Activated CD4-positive, alpha-beta T cell treated with anti-CD3 and anti-CD28 coated beads, Interleukin-2, amount 50 U/mL, for 24 hours (primary cell): ENCODE measurements at places on chromosomes 4 and X.

DNA sequence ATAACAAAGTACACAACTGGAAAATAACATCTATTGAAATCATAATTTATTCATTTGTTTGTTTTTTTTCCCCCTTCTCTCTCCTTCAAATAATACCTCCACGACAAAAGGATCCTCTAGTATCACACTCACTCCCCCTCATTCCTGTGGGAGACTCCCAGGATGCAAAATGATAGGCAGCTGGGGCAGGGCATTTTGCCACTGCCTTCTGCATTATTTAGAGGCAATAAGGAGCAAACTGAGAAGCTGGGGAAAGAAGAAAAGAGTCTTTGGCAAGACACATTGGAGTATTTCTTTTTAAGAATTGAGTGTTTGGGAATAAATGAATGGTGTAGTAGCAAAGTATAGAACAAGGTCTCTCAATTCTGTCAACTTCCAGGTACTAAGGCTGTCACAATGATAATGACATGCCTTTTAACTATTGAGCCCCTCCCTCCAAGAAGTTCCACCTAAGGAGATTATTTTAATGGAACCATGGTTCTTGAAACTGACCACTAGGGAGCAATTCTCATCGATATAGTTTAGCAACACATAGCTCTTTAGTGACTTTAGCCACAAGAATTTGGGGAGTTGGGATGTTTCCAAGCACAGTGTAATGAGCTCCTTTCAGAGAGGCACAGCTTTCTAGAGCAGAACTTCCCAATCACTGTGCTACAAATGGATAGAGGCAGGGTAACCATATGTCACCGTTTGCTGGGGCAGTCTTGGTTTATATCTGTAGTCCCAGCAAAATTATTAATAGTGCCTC is 303.3 kb downstream of the FRMPD4 start:
- no peak for DNase-seq

DNA sequence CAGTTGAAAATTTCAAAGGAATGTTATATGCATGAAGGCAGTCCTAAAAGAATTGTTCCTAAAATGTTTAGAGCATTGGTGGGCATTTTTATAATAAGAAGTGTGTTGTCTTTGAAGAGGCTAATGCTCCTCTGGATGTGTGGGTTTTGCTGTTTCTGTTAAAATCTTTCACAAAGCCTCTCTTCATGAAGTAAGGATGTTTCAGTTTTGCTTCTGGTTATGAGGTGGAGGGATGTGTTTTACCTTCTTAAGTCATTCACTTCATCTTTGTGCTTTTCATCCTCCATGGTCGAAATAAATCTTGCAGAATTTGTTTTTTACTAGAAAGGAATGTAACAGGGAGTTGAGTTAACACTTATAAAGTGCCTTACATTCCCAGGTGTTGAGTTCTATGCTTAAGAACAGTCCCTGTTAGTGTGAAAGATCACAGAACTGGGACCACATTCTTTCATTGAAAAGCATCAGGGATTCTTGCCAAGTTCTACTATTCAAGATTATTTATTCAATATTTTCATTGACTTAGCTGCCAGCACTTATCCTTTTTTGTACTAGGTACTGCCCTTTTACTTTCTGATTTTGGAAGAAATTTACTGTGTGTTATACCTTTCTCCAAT is 21.1 kb downstream of the FHIP1A start:
- no peak for DNase-seq

GRCh38 chr4:26884026-26884425 is 23.4 kb downstream of the STIM2 start:
- DNase-seq: no peak

- no peak for DNase-seq
Measured at GRCh38 chr4:146590801-146591200, 47.9 kb upstream of the POU4F2 start.

DNA sequence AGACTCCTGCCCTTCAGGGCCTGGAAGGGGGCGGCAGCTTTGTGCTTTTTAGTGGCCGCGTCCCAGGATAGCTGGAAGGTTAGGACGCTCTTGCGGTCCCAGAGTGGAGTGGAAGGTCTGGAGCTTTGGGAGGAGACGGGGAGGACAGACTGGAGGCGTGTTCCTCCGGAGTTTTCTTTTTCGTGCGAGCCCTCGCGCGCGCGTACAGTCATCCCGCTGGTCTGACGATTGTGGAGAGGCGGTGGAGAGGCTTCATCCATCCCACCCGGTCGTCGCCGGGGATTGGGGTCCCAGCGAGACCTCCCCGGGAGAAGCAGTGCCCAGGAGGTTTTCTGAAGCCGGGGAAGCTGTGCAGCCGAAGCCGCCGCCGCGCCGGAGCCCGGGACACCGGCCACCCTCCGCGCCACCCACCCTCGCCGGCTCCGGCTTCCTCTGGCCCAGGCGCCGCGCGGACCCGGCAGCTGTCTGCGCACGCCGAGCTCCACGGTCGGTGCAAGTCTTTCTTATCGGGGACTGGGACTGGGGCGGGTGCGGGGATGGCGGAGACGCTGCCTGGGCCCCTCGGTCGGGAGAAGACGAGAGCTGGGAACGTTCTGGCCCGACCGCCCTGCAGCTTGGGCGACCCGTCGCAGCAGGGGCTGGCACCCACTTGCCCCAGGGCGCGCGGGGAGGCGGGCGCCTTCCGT is at the start of gene EDNRA:
Gene EDNRA, plus strand, starts transcription at position 207 of the 686 bp plus-strand sequence. CDS start 4,585 bp downstream, outside the sequence.
- DNase-seq: no peak

GRCh38 chr4:123826896-123827295 is 430.3 kb downstream of the SPRY1 start:
- no peak for DNase-seq

DNA sequence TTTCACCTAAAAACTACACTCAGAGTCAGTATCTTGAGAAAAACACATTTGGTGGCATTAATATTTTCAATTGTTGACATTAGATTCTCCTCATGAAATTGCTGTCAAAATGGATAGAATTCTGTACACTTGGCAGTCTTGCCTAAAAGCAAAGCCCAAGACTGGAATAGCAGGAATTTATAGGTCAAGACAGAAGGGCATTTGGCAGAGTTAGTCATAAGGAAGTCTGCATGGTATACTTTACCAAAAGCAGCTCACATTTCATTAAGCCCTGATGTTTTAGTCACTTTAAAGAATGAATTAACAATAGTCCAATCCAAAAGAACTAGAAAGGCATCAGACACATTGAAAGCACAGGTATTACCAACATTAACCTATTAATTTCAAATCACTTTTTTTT is 7.1 kb downstream of the CCDC160 start:
- DNase-seq: no peak

DNA sequence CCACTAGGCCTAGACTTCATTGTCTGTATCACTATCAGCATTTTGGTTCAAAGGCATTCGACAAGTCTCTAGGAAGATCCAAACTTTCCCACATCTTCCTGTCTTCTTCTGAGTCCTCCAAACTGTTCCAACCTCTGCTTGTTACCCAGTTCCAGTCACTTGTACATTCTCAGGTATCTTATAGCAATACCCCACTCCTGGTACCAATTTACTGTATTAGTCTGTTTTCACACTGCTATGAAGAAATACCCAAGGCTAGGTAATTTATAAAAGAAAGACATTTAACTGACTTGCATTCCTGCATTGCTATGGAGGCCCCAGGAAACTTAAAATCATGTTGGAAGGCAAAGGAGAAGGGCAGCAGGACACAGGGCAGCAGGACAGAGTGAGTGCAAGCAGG is 293.9 kb downstream of the ARAP2 start:
- DNase-seq: no peak

DNA sequence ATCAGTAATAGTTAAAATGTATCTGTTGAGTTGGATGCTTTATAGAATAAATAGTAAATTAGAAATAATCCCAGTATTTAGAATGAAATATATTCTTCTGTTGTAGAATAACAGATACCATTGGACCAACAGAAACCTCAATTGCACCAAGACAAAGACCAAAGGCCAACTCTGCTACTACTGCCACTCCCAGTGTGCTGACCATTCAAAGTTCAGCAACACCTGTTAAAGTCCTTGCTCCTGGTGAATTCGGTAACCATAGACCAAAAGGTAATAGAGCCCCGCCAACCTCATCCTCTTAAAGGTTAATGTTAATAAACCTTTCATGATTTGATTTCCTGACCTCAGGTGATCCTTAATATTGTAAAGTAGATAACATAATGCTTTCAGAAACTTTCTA is 73.8 kb downstream of the PAQR3 start:
- no peak for DNase-seq

DNA sequence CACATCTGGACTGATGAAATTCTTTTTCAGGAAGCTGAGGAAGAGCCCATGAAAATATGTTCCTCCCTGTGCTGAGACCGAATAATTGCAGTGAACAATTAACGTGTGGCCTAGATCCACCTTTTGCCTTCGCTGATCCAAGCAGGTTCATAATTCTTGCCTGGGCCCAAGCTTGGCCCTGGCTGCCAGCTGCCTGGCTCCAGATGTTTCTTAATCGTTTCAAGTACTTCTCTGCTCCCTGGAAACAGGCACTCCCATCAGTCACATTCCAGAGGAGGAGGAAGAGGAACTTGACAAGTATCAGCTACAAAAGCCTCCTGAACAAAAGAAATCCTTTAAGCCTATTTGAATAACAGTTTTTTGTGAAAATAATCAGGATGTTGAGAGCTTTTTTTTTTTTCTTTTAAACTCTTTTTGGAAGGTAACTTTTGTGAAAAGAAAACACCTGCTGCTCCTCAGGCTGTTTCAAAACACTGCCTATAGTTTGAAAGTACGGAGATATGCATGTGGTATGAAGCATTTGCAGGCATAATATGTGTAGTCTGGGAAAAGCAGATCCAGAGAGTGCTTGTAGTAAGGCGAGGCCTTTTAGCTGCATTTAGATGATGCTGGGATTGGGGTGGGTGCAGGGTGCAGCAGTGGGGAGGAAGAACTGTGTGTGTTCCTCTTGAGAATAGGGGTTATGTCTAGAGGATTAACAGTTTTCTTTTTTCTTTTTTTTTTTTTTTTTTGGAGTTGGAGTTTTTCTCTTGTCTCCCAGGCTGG is 154.4 kb downstream of the PTTG2 start:
- no peak for DNase-seq

DNA sequence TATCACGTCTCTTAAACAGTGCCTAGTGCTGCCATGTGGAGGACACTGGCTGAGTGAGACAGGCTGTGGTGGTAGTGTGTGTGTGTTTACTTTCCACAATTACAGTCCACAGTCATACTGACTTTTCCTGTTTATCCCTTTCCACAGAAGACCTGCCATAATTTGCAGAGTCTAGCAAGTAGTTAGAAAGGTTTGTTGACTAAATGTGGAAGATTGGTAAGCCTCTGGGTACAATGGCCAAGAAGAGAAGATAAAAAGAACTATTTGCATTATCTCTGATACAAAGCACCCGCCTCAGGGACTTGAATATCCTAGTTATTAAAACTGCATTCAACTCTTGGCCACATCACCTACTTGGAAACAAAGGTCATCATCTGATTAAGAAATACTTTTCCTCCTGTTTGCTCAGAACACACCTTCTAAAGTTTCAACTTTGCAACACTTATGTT is 89.1 kb downstream of the FAM13A start:
- DNase-seq: no peak

DNA sequence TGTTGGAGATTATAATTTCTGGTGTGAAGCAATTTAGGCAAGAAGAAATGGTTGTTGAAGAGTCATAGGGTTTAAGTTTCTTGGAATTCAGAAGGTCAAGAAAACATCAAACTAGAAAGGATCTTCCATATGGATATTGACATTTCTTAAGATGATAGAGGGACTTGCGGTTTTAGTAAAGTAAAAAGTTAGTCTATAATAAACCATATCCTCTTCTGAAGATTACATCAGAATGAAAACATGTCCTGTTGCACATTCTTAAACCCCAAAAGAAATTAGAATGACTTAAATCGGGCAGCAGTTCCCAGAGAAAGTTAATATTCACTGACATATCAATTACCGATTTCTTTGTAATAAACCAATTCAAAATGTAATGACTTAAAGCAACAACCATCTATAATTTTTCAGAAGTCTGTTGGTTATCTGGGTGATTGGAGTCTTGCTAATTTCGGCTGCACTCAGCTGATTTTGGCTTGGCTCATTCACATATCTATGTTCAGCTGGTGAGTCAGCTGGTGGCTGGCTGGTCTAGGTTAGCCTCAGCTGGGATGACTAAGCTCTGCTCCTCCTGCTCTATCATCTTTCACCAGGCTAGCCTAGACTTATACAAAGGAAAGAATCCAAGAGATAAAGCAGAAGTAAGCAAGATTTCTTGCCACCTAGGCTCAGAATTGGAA is 24.4 kb upstream of the DYNLT3 start:
- no peak for DNase-seq
